ENCODE measurements at places on chromosomes 4 and X.

GRCh38 chr4:169931964-169932363, 94.2 kb downstream of the MFAP3L start:
- DNase-seq: no peak

DNA sequence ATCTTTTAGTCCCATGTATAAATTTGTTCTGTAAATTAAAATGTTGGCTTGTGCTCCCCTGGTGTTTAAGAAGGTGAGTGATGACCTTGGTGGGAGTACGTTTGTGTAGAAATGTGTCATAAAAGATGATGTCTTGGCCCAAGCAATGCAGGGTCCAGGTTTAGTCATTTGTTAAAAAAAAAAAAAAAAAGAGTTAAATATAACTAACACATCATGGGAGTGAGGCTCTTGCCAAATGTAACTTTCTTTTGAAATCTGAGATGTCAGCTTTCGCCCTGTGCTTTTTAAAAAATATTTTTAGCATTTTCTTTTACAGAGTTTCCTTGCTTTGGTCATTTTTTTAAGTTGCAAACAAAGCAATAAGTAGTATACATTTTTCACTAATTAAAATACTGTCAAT, 135.6 kb downstream of the FBXO8 start:
- peak; percentile 28 for DNase-seq

DNA sequence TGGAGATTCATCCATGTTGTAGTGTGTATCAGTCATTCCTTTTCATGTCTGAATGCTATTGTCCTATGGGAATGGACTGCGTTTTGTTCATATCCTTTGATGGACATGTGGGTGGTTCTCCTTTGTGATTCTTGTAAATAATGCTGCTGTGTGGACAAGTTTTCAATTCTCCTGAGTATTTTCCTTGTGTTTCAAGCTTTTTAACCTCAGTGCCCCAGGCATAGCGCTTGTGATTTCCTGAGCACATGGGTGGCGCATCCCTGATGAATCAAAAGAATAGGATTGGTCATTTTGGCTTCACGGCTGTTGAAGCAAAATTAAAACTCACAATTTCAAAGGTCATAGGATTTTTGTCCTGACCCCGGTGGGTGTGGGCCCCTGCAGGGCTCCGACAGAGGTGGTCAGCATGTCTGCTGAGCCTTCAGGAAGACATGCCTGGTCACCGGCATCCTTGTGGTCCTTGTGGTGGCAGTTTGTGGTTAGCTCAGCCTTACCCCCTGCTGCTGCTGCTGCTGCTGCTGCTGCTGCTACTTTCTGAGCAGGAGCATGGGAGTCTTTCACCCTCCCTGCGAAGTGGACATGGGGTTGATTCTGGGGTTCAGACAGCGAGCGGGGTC, 30.0 kb downstream of the SHROOM2 start:
- DNase-seq: no peak

DNA sequence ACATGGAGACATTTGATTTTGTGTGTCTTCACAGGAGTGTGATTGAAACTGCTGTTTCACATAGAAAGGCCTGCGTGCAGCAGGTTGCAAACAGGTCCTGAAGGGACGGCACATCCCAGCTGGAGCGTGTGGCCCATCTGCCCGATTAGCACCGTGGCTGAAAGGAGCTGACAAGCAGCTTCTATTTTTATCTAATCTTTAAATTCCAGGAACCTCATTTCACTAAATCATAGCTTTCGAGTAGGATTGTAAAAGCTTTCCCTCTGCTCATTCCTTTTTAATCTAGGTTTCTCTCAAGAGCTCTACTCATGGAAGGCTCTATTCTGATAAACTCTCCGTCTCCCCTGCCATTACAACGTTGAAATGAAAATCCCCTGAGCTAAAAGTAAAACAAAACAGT, 106.8 kb downstream of the FSTL5 start:
- DNase-seq: no peak

- DNase-seq: no peak
Observed at GRCh38 chrX:7462110-7462509, 314.2 kb upstream of the PUDP start.
